ENCODE measurements at places on chromosomes 1 and 21.

DNA sequence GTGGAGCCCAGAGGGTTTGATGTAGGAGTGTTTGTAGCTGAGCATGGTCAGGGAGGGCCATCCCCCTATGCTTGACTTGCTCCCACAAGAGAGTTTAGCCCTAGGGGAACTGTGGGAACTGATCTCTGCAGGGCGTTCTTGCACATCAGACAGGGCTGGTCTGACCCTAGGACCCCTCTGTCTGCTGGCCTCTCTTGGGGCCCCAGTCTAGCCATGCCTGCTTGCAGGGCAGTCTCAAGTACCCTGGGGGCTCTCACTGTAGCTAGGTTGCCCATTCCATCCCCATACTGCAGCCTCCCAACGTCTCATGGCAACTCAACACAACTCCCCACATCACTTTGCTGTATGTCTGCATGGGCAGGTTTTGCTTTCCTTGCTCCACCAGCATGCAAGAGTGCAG, 1250.7 kb upstream of the B3GALT2 start:
- no peak for DNase-seq

DNA sequence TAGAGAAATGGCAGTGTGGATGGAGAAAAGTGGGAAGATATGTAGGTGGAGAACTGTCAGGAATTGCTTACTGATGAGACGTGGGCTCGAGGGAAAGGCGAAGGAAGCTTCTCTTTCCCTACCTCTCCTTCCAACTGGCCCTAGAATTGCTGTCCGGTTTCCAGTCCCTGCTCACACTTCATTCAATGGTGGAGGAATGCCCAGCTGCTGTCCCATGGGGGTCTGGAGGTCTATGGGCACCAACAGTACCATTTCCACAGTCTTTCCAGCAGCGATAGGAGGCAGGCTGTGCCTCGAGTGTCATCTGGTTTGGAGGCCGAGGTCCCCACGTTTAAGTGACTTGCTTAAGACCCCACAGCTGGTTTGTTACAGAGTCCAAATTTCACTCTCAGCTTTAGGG, 31.5 kb upstream of the CD1D start:
- DNase-seq: no peak

DNA sequence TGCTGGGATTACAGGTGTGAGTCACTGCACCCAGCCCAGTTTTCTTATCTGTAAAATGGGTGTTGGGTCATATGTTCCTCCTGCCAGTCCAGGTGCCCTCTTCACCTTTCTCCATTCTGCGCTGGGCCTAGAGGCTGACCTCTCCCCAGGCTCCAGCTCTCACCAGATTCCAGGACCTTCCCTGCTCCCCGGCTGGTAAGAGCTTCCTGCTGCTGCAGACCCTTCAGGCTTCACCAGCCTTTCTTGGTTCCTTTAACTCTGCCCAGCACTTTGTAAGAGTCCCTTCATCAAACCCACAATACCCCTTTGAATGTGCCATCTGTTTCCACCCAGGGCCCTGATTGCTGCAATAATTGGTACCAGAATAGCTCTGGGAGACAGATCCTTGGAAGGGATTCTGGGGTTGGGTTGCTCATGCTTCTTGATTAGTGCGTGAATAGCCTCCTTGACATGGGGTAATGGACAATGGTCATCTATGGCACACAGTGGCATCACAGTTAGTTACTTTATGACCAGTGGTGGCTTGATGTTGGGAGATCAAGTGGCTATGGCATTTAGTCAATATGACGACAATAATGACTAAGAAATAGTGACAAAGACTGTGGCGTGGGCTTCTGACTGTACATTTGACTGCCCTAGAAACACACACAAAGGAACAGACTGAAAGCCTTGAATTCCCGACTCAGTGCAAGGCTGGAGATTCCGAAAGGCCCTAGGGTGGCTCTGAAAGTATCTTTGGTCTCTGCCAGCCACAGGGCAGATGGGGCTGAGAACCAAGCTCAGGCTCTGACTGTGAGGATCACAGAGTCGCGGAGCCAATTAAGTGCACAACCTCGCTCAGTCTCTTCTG, 67.3 kb downstream of the SLC9A1 start:
- peak; percentile 64 for DNase-seq

DNA sequence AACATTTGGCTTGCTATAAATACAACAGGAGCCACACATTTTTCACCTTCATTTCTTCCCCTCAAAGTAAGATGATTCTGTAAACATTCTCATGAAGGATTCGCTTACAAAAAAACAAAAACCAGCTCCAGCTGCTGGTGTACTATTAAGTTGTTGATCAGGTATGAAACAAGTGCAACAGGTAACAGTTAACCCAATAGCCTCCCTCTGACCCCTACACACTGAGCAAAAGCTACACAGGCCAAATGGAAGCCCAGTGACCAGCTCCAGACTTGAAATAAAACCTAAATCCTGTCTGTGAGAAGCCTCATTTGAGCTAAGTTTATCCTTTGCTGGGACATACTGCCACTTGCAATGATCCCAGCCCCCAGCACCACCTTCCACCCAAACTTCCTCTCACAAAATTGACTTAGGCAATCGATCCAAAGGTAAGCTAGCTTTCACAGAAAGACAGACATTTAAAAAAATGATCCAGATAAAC, 991 bp downstream of the TIAM1 start:
- DNase-seq: no peak

GRCh38 chr21:17900990-17901385, 81.8 kb upstream of the C21orf91 start:
- DNase-seq: no peak

DNA sequence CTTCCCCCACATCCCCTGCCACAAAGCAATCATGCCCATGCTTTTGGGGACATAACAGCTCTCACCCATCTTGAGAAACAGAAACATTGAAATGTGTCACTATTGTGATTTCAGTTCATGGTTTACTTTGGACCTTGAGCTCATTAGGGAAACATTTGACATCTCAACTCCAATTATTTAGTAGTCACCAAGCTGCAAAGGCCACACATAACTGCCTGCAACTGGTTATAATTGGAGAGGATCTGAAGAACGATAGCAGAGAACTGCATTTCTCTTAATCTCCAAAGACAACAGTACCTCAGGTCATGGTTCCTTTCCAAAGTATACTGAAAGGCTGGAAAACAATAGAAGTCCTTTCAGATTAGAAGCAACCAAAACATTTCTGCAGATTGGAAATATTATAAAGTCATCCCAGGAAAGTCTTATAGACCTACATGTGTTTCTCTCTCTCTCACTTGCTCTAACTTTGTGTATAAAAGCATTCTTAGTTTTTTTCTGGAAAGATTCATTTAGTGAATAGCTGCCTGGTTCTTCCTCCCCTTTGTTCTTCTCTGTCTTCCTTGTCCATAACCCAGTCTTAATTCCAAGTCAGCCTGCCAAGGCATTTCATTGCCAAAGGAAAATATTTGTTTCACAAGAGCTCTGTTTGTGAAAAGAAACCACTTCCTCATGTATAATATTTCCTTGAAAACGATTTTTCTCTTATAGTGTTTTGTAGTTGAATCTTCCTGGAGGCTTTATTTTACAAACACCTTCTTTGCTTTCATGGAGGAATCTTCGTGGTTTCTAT, 426.8 kb downstream of the ADGRL2 start:
- peak; percentile 40 for DNase-seq

GRCh38 chr1:178500091-178500770, 3.5 kb upstream of the CLEC20A start:
- DNase-seq: no peak

GRCh38 chr1:58699011-58699762, 675 bp downstream of the MYSM1 start:
- DNase-seq: no peak

- DNase-seq: peak; percentile 45
Measured at GRCh38 chr21:34020005-34020847, 53.2 kb upstream of the MRPS6 start.

DNA sequence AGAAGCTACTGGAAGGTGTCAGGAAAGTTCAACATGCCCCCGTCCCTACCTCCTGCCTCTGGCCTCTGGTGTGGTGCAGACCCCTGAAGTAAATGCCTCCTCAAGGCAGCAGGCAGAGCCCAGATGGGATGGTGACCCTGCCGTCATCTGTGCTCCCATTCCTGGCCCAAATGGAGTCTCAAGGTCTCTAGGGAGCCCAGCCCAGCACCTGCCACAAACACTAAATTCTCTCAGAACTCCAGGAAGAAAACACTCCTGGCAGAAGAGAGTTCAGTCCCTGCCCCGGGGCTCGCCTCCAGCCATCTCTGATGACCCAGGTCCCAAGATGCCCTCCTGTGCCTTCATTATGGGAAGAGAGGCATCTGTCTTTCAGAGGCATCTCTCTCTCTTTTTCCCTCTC, 261.6 kb upstream of the TMEM51 start:
- DNase-seq: no peak

GRCh38 chr1:22936681-22937080, 36.0 kb downstream of the LACTBL1 start:
- DNase-seq: no peak

- DNase-seq: no peak
Measured at GRCh38 chr1:201072149-201072548, 40.1 kb downstream of the CACNA1S start.

DNA sequence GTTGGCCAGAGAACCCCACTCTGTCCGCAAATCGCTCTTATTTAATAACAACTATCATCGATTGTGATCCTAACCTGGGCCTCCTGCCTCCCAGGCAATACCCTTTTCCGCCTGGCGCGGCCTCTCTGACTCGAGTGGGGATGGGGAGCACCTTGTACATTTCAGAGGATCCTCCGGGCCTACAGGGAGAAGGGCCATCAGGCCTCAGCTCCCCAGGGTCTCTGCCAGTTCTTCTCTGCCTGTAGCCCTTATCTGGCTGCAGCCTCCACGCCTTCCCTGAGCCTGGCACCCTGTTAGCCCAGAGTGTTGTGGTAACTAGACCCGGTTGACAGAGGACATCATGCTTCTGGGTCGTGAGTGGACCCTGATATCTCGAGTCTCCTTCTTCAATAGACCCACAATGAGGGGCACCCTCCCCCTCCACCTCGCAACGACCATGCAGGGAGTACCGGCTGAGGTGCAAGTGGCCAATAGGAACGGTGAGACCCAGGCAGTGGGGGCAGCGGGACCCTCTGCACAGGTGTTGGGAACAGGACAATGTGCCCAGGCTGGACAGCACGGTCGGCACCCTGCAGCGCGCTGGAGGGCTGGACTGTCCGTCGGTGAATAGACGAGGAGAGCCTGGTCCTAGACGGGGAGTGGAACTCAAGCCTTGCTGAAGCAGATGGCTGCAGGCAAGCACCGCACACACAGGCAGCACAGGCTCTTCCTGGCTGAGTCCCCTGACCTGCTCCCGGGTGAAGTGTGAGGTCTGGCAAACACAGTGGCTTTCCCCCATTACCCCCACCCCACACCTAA, 7.1 kb upstream of the CRYBG2 start:
- DNase-seq: no peak

DNA sequence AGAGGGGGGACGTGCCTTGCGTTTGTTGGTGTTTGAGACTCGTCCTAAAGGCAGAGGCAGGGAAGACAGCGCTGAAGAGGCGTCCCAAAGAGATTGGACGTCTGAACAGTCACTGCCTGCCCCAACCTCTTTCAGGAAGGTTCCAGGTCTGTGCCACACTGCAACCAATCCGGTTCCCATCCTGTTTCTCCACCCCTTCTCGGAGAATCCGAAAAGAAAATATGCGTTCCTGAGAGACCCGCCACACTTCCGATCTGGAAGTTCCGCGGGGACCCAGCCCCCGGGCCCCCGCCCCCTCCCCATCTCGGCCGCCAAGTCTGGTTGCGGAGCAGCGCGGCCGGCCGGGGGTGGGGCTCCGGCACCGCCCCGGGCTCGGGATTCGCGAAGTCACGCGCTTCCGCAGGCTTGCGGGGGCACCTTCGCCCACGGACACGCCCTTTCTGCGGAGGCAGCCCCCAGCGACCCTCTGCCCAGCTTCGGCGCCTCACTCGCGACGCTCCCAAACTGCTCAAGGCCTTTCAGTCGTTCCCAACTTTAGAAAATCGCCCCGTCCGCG, 124.5 kb upstream of the DPYD start:
- DNase-seq: peak; percentile 24

- no peak for DNase-seq
Measured at GRCh38 chr1:109661391-109661790, 5.5 kb downstream of the GSTM4 start.

DNA sequence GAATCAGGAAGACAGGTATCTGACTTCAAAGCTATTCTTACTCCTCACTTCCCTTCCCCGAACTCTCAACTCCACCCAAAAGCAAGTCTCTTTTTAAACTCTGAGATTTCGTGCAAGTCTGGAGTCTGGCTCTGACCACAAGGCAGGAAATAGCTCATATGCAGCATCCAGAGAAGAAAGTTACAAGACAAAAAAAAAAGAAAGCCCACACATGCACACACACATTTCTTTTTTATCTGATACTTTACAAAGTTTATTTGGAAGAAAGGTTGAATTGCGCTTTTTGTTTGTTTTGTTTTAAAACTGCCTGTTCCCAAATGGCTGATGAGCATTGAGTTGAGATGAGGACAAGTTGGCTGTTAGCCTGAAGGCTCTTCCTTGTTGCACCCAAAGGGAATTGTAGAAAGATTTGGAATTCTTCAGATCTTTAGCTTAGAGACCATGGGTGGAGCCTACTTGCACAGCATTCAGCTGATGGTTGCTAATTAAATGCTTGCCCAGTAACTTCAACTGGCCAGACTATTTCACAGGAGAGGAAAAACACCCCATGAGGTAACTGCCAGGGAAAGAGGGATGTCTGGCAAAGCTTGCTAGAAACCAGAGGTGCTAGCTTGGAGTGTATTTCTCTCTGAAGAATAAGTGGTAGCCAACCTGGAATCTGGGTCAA, 490.3 kb downstream of the TTLL7 start:
- no peak for DNase-seq

- no peak for DNase-seq
Measured at GRCh38 chr1:9624081-9624480, 27.4 kb upstream of the PIK3CD start.

DNA sequence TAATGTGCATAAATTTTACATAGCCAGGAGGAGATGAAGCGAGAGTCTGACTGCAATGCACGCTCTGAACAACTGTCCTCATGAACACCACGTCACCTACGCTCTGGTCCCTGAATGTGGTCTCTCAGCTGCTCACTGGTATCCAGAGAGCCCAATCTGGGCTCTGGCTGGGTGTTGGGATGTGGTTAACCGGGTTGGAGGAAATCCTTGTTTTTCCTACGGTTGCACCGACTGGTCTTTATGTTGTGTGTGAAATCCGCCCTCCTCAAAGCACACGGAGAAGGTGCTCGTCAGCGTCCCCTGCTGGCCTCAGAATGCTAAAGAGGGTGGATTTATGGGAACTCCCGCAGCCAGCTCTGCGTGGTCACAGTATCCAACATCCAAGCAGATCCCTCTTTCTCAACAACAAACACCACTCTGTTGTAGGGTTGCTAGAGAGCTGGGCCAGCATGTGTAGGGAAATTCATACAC, 51.8 kb upstream of the FAM89A start:
- peak; percentile 75 for DNase-seq

DNA sequence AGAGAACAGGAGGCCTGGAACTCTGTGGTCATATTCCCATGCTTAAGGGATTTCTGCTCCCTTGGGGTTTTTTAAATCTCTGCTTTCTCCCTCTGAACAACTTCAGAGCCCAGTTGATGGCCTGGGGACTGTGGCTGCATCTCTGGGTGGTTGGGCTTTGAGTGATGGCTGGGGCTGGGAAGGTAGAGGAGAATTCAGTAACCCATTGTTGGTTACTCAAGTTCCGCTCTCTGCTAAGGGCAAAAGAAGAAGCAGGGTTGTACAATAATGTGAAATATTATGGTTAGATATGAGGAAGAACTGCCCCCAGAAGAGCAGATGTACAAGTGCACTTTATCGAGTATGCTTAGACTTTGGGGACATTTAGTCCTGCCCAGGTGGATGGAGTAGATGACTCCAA, 72.1 kb upstream of the CNTN2 start:
- DNase-seq: peak; percentile 49

GRCh38 chr1:44281962-44282703, 68.9 kb downstream of the DMAP1 start:
- peak; percentile 78 for DNase-seq

GRCh38 chr1:20349971-20350370, 59.3 kb downstream of the VWA5B1 start:
- no peak for DNase-seq
